CD4-positive, alpha-beta T cell treated with Interleukin-1 beta for 1 hour (primary cell): ENCODE measurements at places on chromosomes 11 and 22.

DNA sequence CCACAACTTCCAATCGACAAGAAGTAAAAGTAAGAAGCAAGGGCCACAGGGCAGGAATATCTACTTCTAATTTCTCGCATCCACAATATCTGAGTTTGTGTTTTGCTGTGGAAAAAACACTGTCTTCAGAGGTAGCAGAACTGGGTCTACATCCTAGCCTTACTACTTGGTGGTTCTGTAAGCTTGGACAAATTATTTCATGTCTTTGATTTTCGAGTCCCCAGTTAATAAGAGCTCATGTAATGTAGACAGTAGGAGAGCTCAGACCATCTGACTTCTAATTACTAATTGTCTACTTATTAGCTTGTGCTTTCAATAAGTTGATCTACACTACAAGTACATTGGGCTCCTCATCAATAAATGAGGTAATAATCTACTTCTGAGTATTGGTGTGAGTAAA lies 13.3 kb upstream of the HBE1 start:
- DNase-seq, result no peak

DNA sequence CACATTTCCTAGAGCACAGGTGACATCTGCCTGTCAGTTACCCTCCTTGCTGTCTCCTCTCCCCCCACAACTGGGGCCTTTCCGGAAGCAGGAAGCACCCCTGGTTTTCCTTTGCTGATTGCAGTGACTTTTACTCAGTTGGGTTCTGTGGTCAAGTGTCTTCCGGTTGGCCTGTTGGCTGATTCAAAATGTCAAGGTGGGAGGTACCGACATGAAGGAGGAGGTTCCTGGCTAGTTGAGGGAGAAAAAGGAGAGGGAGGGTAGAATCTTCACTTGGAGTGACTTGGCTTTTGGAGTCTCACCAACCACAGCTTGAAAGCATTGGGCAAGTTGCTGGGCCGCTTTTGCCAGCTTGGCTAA lies 9.3 kb upstream of the ADAMTS15 start:
- peak; percentile 12 for DNase-seq

GRCh38 chr22:28137036-28137435 lies 218.0 kb upstream of the PITPNB start:
- no peak for DNase-seq

DNA sequence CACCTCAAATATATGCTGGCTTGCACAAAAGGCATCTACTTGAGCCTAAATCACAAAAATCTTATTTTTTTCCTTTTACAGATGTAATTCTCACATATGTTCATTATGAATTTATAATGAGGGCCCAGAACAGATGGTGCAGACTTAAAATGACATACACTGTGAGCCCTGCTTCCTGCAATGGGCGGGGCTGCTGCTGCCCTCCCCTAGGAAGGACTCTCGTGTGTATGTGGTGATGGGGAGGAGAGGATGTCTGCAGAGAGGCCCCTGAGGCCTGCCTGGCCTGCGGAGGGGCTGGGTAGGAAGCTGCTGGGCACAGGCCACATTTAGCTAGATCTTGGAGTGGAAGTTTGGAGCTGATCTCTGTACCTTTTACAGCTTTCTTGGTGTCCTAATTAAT lies 233.4 kb upstream of the KIRREL3 start:
- DNase-seq, result no peak

GRCh38 chr11:35039076-35039475 lies 99.9 kb upstream of the CD44 start:
- DNase-seq, result no peak

GRCh38 chr11:27735281-27735680 lies 35.0 kb upstream of the BDNF start:
- DNase-seq, result no peak

DNA sequence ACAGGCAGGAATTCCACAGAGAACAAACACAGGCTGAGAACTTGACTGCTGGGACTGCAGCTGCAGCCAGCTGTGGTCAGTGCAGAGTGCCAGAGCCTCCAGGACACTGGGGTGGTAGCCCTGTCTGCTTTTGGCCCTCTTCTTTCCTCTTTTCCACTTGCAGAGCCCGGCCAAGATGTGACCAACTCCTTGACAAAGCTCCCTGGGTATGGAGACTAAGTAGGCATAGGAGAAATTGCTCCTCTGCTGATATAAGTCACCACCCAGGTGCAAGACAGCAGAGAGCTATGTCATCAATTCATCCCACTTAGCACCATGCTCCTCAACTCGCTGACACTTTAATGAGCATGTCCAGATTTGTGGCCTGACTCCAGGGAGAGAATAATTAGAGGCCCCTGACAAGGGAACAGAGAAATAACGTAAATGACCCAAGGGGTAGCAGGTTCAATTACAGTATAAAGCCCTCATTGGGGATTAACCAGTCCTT lies 369.4 kb upstream of the B3GAT1 start:
- DNase-seq, result no peak

- no peak for DNase-seq
Measured at GRCh38 chr22:20131859-20132685, 468 bp downstream of the ZDHHC8 start.

- DNase-seq, result no peak
Measured at GRCh38 chr11:8093931-8094575, 13.0 kb downstream of the TUB start.

GRCh38 chr22:25748704-25749103 lies 6.7 kb downstream of the MYO18B start:
- no peak for DNase-seq

- DNase-seq, result no peak
Measured at GRCh38 chr11:69951821-69952220, 126.3 kb upstream of the ANO1 start.

- no peak for DNase-seq
Measured at GRCh38 chr11:117305145-117305544, 10.9 kb downstream of the BACE1 start.

DNA sequence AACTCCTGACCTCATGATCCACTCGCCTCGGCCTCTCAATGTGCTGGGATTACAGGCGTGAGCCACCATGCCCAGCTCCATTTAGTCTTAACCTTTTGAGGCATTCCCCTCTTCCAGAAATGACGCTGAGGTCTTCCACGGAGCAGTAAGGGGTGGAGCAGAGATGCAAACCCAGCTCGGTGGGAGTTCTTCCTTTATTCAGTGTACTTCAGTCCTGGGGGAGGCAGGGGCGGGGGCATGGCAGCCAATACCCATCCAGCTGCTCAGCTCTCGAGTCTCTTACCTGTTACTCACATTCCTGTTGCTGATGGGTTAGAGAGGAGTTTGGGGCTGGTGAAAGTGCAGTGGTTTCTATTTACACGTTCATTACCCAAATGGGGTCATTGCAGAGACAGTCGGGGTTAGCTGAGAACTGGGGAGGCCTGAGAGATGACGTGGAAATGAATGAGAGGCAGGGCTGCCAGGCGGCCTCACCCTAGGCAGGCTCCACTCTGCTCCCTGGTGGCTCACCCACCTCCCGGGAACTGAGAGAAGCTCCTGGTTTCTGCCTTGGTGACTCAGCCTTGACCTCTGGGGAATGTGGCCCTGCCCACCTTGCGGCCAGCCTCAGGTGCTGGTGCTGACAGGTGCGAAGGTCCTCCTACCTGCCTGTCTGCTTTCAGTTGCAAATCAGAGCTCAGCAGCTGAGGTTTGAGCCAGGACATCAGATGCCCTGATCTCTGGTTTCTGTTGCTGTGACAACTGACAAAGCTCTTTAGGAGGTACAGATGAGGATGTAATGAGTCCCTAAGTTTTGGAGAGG lies 13.4 kb upstream of the ST14 start:
- no peak for DNase-seq

GRCh38 chr22:49324527-49325491 lies 502.9 kb downstream of the BRD1 start:
- no peak for DNase-seq

GRCh38 chr11:76916712-76917111 lies 56.0 kb downstream of the ACER3 start:
- DNase-seq, result no peak

- DNase-seq, result no peak
Measured at GRCh38 chr11:62345861-62346260, 8.6 kb downstream of the ASRGL1 start.

GRCh38 chr22:23305321-23305910 lies 125.1 kb downstream of the BCR start:
- DNase-seq, result no peak

DNA sequence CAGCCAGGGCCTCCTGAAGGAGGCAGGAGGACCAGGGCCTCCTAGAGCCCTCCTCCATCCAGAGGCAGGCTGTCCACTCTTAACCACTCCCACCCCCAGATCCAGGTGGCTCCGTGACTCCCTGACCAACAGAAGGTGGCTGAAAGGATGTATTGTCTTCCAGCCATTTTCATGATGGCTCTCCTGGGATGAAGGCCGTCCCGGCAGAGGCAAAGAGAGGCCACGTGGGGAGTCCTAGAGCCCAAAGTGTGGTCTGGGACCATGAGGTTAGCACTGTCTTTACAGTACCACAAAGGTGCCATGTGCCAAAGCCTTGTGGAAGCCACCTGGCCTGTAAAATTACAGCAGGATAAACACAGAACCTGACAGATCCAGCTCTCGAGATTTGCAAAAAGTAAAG lies 42.3 kb downstream of the DUSP8 start:
- DNase-seq, result no peak

DNA sequence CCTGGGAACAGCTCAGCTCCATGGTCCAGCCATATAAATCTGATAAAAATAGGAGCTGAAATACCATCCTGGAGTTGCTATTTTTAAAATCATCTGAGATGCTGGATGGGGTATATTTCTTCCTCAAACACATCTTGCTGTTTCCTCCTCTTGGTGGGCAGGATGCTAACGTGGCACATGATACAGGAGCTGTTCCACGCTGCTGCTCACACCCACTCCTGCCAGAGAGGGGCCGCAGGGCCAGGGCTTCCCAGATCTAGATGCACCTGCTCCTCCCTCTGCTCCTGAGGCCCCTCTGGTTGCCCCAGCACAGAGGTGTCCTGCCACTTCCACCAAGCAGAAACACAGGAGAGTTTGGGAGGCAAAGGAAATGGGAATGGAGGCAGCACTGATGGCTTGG lies 3.3 kb upstream of the ST3GAL4 start:
- no peak for DNase-seq

DNA sequence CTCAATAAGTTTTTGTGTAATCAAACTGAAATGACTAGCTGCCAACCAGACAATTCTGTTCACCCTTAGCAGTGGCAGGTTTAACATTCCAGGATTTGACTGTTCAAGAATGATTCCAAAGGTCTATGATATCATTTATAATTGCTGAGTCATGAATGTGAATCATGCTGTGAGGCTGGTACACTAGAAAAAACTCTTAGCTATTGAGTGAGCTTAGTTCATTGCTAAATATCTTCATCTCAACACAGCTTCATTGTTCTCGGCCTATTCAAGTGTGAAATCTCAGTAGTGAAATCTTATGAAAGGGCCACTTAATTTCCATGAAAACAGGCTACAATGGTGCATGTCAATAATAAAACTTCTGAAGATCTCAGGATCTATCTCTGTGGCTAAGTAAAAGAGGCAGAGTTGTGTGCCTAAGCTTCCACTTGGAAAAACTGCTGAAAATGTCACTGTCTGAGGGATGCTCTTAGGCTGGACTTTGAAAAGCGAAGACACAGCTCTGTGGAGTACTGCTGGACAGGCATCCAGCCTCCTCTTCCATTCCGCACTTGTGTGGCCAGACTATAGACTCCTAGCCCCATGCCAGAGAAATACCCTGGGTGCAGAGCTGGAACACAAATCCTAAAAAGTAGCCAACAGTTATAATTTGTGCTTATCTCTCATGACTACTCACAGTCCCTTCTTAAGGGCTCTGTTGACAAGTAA lies 12.8 kb downstream of the AQP11 start:
- no peak for DNase-seq

- no peak for DNase-seq
Measured at GRCh38 chr11:133123366-133123765, 408.9 kb downstream of the OPCML start.

DNA sequence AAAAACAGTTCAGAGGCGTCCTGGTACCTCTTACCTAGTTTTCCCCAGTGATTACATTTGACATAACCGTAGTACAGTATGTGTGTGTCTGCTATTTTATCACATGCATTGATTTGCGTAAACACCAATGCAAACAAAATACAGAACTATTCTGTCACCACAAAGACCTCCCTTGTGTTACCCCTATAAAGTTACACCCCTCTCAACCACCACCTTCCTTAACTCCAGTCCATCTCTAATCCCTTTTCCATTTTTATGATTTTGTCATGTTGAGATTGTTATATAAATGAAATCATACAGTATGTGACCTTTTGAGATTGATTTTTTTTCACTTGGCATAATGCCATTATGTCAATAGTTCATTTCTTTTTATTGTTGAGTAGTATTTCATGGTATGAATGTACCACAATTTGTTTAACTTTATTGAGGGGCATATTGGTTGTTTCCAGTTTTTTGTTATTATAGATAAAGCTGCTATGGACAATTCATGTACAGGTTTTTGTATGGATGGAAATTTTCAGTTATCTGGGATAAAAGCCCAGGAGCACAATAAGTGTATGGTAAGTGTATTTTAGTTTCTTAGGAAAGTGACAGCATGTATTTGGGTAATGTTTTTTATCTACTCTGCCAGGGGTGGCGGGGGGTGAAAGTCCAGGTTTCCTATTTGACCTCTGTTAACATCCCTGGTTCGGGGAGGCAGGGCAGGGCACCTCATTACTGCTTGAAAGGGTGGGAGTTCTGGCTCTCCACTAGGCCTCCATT lies 6.0 kb upstream of the SLC37A2 start:
- no peak for DNase-seq

DNA sequence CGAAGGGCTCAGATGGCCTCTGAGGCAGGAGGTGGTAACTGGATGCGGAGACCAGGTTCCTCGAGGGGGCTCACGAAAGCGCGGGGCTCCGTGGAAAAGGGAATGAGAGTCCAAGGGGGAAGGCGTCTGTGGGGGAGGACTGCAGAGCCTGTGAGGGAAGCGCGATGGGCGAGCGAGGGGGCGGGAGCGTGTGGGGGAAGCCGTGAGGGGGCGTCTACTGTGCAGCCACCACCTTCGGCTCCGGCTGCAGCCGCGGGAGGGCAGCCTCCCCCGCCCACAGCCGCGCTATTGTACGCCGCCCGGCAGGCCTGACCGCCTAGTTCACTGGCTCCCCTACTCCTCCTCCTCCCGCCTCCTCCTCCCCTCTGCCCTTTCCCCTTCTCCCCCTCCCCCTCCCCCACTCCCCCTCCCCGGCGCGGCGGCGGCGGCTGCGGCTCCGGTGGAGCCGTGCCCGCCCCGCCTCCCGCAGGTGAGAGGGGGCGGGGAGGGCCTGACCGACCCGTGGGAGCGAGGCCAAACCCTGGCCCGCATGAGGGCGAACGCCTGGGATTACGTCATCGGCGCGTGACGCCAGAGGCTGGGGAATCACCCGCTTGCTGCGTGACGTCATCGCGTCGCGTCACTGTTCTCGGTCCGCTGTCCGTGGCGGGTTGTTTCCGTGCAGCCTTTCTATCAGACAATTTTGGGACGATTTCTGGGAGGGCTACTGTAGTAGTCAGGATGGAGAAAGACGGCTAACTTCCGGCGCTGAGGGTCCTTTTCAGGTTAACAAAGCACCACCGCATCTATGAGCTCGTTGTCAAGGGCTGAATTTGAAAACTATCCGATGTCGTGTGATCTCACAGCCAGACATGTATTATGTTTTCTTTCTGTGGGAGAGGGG lies at the start of gene PAK1:
Gene PAK1, minus strand, starts transcription at position 294 of the 883 bp plus-strand sequence. CDS start 81,574 bp downstream, outside the sequence.
- peak; percentile 97 for DNase-seq

GRCh38 chr22:45358127-45358526 lies 48.4 kb downstream of the FAM118A start:
- no peak for DNase-seq

GRCh38 chr11:12505183-12505582 lies 127.8 kb downstream of the PARVA start:
- DNase-seq, result no peak

- no peak for DNase-seq
Measured at GRCh38 chr11:12182676-12183541, 72.5 kb downstream of the MICAL2 start.
